NCI-H1092 treated with DMSO at 0.1 percent for 48 hours (cell line): ENCODE measurements at places on chromosomes 3 and 15.

- DNase-seq = no peak
Measured at GRCh38 chr3:111762537-111762936, 96.5 kb upstream of the PHLDB2 start.

DNA sequence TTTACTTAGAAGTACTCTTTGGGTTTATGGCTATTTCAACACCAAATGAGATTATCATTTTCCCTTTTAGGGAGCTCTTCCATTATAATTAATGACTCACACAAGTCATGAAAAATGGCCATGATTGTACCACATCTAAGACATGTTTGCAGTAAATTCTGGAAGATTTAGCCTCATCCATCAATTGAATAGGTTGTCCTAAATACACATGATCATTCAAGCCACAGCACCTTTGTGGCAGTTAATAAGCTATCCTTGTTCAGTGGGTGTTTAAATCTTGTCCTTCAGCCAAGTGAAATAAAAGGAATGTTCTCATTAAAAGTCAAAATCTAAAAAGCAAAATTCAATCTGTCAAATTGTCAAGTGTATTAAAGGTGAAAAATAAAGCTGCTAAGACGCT, 237.5 kb downstream of the ZPLD1 start:
- no peak for DNase-seq

DNA sequence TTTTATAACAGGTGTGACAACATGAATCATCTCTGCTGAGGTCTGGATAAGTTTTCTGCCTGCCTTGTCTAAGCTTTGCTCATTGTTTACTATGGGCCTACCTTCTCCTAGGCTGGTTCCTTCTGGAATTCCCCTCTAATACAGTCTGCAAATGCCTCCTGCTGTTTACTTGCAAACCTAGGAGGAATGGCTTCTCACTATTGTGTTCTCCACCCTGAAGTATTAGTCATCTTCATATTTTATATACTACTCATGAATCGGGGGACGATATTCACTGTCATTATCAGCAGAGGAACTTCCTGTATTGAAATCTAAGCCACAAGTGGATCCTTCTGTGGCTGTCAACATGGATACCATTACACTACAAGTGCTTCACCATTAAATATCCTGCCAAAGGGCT, 154.8 kb downstream of the PLCL2 start:
- no peak for DNase-seq

DNA sequence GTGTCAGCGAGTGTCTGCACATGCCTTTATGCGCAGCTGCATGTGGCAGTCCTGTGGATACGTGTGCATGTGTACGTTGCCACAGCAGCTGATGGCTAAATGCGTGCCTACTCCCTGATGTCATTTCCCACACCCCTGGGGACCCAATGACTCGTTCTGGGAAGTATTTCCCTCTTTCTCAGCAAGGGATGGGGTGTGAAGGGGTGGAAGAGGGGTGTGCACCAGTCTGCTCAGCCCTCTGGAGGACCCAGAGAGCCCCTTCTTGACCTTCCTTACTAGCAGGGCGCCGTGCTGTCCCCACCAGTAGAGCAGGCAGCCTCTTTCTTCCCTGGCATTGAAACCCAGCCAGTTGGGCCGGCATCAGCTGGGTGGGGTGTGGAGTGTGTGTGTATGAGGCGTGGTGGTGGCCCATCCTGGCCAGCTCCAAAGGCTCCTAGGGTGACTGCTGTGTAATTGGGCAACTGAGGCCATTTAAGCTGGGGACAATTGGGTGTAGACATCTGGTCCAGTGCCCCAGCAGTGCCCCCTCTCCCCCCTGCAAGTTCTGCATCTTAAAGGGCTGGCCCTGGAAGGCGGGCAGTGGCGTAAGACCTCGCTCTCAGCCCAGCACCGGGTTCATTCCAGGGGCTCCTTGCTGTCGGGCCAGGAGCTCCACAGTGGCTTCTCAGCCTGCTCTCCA, 19.2 kb downstream of the SNX33 start:
- DNase-seq = no peak

- DNase-seq = no peak
Measured at GRCh38 chr3:159731254-159731653, 257.4 kb upstream of the IL12A start.

DNA sequence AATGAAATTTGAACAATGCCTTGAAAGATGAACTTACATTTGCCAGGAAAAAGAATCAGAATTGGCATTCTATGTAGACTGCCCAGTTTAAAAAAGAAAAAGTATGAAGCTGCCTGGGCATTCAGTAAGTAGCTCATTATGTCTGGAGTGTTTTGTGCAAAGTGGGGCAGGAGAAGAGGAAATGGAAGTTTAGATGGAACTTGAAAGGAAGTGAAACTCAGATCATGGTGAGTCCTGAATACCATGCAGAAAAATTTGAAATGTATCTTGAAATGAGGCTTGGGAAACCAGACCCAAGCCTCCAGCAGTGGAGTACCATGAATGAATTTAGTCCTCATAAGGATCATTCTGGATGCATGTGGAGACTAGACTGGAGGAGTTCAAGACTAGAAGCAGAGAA, 4.8 kb upstream of the MORC1 start:
- DNase-seq = no peak

DNA sequence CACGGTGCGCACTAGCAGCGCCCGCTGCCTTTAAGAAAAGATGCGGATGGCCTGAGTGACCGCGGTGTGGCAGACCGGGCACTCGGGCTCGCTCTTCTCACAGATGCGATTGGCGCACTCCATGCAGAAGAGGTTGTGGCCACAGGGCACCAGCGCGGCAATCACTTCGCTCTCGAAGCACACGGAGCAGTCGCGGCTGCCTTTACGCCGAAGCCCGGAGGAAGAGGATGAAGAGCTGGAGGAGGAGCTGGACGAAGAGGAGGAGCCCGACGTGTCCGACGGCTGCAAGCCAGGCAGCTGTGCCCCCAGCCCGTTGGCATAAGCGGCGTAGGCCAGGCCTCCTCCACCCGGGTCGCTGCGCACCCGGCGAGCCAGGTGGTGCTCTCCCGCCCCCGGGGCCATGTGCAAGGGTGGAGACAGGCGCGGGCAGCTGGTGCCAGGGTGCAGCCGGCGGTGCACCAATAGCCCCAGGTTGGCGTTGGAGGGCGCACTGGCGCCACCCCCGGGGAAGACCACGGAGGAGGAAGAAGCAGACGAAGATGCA, 2.6 kb downstream of the MEX3B start:
- DNase-seq = no peak

GRCh38 chr15:35301088-35301487, 216.0 kb upstream of the NANOGP8 start:
- DNase-seq = no peak

GRCh38 chr3:159252772-159253384, 451.0 kb downstream of the MFSD1 start:
- DNase-seq = no peak

- no peak for DNase-seq
Measured at GRCh38 chr3:159263750-159264553, 462.1 kb downstream of the MFSD1 start.

GRCh38 chr3:40490916-40491315, 14.0 kb downstream of the ZNF619 start:
- DNase-seq = no peak

DNA sequence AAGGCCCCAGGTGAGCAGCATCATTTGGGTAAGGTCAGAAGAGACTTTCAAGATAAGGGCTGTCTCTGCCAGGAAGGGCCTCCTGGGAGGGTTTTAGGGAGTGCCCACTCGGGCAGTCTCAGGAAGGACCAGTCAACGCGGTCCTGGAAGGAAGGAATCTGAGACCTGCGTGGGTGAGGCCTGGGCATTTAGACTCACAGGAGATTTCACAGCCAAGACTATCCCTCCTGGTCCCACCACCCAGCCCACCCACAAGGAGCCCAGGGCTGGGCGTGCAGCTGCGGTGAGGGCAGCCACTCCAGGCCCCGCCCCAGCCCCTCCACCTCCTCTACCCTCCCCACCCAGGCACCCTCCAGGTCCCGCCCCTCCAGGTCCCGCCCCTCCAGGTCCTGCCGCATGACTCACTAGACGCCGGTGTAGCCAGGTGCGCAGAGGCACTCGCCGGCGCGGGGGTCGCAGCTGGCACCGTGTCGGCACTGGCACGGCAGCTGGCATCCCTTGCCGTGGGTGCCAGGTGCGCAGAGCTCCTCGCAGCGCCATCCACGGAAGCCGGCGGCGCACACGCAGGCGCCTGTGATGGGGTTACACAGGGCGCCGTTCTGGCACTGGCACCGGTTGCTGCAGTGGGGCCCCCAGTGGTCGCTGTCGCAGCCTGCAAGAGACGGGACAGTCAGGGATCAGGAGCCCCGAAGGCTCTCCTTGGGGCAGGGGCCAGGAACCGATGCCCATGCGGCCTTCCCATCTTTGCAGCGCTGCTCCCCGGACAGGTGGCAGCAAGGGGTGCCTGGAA, 112.7 kb downstream of the RAB11A start:
- peak; percentile 27 for DNase-seq

GRCh38 chr15:60609721-60610320, 130.9 kb upstream of the ICE2 start:
- no peak for DNase-seq
